A549 treated with ZK216348 at 1 μM for 4 hours (cell line): ENCODE measurements at places on chromosomes 6 and 20. TPM values are rescaled to one million over a fixed set of nuclear protein-coding genes. Genes with fewer than 3 reads are reported as not detected.

PAX1 gene
- total RNA-seq = 0.09 TPM in 1 of 5 replicates, not detected in the others

CST2 gene
- total RNA-seq = 0.28 to 0.83 TPM (median 0.50 TPM) in 4 of 5 replicates, not detected in the other

RIPPLY2 gene
- 0.65 to 0.91 TPM in 2 of 5 replicates, not detected in the others for total RNA-seq

TMEM244 gene
- not detected in 5 replicates for total RNA-seq

LY86 gene
- not detected in 5 replicates for total RNA-seq

SLC22A23 gene
- 6.0 to 10.1 TPM (median 9.2 TPM) in 5 replicates for total RNA-seq

MROH8 gene
- total RNA-seq = 0.61 to 1.3 TPM (median 0.74 TPM) in 5 replicates

POPDC3 gene
- total RNA-seq = 23.1 to 27.6 TPM (median 24.5 TPM) in 5 replicates

SPTLC3 gene
- not detected in 5 replicates for total RNA-seq

EFCAB8 gene
- total RNA-seq = not detected in 5 replicates

ARMH2 gene
- not detected in 5 replicates for total RNA-seq

CFAP206 gene
- 0.50 to 0.62 TPM (median 0.54 TPM) in 5 replicates for total RNA-seq

C20orf144 gene
- total RNA-seq = 0.08 to 0.19 TPM in 2 of 5 replicates, not detected in the others

SLC23A2 gene
- 11.5 to 16.7 TPM (median 14.9 TPM) in 5 replicates for total RNA-seq

GRM1 gene
- 0.02 to 0.11 TPM in 2 of 5 replicates, not detected in the others for total RNA-seq

CGAS gene
- total RNA-seq = 4.4 to 5.4 TPM (median 5.0 TPM) in 5 replicates
